Fibroblast of gingiva (primary cell): ENCODE measurements at places on chromosomes 7 and 10.

DNA sequence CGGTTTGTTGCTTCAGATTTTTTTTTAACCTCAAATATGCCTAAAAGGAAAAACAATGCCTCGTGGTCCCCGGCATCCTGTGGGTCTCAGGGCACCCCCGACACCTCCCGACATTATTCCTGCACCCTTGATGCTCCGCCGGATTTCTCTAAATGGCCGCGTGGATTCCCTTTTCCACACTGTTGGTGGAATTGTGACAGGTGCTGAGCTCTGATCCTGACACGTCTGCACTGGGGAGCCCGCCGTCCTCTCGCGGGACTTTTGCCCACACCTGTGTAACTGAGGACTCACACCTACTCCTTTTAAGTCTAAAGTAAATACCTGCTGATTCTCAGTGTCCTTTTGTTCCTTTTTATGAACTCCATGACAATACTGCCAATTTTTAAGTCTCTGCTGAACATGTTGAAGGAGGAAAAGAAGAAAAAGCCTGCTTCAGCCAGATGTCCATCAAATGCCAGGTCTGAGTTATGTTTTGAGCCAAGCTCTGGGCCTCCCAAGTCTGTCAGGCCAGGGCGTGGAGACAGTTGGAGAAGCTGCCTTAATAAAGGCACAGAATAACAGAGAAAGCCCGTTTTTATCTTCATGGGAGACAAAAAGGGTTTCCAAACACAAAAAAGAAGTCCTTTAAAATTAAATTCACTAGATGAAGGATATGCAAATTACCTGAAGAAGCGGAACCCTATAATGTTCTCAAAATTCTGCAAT lies 568.2 kb downstream of the DNAJB6 start:
- no peak for DNase-seq

DNA sequence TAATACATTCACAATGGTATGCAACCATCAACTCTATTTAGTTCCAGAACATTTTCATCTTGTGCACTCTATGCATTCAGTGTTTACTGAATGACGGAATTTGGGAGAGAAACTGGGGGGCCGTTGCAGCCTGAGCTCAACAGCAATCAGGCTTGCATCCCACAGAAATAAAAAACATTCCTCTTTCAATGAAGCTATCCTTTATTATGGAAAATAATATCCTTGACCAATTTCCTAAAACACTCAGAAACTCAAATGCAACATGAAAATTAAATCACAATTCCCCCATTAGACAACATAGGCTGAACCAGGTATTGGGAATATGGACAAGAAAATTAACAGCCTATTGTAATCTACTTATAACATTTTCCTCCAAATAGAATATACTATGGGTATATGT lies 6.3 kb upstream of the EXOC4 start:
- DNase-seq: no peak

DNA sequence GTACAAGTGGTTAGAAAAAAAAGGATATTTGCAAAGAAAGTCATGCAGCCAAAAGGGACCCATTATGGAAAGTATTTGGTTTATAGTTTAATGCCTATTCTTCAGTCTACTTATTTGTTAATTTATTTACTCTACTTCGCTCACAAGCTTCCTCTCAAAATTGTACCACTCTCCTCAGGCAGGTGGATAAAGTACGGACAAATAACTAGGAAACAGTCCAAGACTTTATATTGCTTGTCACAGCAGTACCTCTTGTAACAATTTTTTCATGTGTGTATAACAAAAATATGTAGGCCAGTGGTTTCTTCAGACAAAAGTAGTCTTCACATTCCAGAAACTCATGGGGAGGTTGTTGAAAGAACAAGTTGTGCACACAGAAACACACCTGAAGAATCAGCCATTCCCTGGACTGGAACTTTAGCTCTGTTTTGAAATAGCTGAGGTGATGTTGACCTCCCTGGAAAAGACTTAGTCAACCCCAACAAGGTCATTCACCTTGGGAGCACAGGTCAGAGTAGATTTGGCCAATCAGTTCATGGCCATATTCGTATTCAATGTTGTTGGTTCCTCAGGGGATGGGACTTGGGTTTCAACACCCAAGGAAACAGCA lies 73.4 kb downstream of the TES start:
- no peak for DNase-seq

DNA sequence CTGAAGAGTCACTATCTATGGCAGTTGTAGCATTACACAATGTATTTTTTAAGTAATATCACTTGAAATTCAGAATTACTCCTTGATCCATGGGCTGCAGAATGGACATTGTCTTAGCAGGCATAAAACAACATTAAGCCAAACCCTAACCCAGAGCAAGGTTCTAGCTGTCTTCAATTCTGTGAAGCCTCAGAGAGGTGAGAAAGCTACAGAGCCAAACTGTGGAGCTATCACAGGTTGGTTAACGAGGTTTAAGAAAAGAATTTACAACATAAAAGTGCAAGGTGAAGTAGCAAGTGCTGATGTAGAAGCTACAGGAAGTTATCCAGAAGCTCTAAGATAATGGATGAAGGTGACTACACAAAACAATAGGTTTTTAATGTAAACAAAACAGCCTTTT lies 582.7 kb upstream of the POT1 start:
- DNase-seq: no peak

- DNase-seq: no peak
Observed at GRCh38 chr7:100779359-100779758, 46.0 kb downstream of the ZAN start.

- DNase-seq: peak; percentile 3
Observed at GRCh38 chr10:30600005-30600404, 29.5 kb downstream of the LYZL2 start.

DNA sequence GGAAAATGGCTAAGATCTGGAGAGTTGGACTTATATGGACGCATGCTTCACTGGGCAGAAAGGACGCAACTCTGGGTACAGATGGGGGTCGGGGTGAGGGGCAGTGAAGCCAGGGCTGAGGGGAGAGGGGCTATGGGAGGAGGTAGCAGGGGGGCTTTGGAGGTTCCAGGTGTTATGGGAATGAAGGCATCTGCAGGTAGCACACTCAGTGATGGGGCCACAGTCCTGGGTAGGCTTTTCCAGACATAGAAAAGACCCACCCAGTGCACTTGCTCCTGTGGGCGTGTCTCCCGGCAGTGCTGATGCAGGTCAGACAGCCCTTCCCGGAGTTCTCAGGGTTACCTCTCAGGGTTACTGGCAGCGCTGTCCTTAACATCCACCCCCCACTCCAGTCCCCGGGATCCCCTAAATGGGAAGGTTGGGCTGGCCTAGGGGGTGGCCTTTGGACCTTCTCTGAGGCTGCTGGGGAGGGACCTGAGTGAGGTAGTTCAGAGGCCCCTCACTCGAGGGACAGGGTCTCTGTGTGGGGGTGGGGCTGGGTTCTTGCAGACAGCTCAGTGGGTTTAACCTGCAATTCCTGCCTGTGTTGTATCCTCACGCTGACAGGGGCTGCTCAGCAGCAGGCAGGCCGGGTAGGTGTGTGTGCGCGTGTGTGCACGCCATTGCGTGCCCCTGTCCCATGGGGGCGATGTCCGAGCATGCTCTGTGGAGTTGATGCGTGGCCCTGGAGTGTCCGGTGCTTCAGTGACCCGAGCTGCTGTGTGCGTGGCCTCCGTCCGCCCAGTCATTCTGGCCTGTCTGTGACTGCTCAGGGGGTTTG lies 6.2 kb downstream of the ZYX start:
- DNase-seq: no peak

GRCh38 chr10:98486421-98486820 lies 39.7 kb upstream of the HPS1 start:
- DNase-seq: peak; percentile 69
